ENCODE measurements at places on chromosomes 3 and 15.
A peak's percentile ranks its signal among the peaks of the same experiment; 100 is the strongest.

DNA sequence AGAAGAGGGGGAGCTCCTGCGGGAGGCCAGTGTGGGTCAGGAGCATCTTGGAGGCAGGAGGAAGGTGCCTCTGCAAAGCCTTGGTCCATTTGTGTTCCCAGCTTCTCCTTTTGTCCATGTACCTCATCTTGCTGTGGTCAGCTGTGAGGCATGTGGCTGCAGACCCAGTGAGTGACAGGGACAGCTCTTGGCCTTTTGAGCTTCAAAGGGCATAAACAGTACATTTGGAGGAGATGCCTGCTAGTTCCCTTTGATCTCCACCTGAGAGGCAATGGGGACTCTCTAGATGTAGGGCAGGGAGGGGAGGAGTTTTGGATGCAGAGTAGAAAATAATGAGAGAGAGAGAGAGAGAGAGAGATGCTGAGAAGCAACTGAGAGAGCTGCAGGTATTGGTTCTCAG, 270.0 kb downstream of the TLE3 start:
- no peak for DNase-seq

- DNase-seq = no peak
These were observed 63.6 kb upstream of the NR2E3 start for GRCh38 chr15:71746719-71747118.

DNA sequence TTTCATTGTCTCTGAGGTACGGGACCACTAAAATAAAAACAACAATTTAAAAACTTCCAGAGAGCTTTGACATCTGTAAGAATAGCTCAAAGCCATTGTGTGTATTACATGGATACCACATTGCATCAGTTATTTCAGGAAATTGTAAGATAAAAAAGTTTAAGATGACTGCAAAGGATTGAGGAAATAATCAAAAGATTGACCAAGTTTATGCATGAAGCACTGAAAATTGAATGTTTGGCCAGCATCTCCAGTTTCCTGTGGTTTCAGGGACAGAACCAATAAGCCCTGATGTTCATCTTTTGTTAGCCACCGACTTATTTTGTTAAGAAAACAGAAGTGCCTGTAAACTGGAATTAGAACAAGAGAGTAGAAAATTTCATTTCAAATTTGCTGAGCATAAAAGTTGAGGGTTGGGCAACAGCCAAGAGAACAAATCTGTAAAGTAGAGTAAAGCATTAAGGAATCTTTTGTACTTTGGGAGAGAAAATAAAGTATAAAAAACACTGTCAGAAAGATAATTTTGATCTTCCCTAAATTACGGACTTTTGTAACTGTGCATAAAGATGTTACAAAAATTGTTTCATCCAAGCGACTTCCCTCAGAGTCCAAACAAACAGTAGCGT, 211.5 kb upstream of the P2RY1 start:
- no peak for DNase-seq

DNA sequence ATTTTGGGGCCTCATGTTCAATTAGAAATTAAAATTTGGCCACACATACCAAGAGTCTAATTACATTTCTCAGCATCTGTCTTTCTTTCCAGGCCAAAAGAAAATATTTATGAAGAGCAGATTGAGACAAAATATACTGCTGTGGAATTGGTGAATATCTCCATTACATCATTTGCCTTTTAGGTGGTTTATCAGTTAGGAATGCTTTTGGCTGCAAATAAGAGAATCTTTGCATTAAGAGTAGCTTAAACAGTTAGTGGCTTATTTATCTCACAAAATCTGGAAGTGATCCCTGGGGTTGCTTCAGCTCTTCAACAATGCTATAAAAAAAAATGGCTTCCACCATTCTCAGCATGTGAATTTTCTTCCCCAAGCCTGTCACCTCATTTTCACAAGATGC, 308.7 kb downstream of the MAGI1 start:
- DNase-seq = no peak

GRCh38 chr3:57582474-57583168, 14.5 kb downstream of the ARF4 start:
- no peak for DNase-seq

GRCh38 chr15:71251584-71252043, 136.3 kb downstream of the THSD4 start:
- DNase-seq = no peak

DNA sequence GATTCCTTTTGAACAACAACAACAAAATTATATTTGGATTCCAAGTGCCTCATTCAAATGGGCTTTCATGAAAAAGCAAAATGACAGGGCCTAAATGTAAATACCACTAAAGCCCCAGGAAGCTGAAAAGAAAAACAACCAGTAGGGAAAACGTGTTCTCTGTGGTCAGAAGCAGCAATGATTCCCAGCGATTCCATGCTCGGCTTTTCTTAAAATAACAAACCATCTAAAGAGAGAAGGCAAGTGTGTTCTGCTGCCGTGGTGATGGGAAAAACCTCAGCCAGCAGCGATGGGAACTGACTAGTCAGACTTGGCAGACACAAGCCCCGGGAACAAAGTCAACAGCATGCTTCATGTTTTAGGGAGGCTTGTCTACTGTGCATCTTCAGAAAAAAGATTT, 153.6 kb downstream of the TNIK start:
- no peak for DNase-seq

GRCh38 chr3:67312155-67312554, 314.0 kb downstream of the KBTBD8 start:
- no peak for DNase-seq

DNA sequence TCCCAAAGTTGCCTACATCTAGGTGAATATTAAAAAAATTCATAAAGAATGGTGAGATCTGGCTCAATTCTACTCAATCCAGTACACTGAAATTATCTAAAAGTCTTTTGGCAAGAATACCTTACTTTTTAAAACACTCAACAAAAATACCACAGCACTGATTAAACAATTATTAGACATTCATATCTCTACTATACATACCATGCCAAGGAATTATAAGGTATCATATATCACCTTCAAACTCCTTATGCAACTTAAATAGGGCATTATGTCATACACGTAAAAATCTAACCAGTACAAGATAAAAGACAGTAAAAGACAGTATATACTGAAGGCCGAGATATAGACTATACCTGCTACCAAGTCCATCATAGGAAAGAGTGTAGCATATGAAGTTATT, 6.1 kb upstream of the ANKRD28 start:
- DNase-seq = no peak

DNA sequence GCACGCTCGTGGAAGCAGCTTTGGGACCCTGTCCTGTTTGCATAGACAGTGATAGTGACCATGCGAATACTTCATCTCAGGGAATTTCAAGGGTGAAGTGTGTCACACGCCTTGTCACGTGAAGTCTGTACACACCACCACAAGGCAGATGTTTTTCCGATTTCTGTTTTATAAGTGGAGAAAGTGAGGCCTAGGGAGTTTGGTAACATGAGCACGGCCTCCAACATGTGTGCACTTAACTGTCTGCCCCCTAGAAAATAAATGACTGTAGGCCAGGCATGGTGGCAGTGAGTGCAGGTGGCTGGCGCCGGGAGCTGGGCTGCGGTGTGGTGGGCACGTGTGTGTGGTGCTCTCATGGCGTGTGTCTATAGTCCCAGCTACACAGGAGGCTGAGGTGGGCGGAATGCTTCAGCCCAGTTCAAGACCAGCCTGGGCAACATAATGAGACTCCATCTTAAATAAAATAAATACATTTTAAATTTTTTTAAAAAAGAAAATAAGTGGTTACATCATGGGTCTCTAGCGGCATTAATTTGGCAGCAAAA, 42.0 kb downstream of the WHAMM start:
- DNase-seq = no peak

DNA sequence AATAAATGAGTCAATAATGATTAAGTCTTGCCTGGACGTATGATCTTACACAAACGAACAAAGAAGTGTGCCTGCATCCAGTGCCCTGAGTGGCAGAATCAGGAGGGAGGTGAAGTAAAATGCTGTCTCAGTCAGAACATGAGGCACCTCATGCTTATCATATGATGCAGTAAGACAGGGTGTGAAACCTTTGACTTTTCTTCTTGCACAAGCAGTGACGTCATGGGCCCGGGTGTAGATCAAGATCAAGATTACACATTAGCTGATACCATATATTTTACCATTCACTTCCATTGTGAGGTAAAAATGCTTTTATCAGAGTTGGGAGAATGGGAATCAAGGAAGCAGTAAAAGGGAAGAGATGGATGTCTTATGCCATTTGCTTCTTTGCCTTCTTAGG, 291.6 kb upstream of the PLSCR5 start:
- no peak for DNase-seq

DNA sequence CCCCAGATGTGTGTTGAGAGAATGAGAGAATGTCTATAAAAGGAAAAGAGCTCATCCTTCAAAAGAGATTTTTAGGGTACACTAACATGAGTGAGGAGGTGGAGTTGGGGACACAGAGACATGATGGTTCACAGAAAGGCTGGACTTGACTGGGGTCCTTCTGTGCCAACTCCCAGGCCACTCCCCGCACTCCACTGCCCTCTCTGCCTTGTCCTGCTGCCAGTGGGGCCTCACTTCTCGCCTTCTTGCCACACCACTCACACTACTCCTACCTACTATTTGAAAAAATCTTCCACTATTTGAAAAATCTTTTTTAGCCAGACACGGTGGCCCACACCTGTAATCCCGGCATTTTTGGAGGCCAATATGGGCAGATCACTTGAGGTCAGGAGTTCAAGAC, 298.1 kb downstream of the EPHB1 start:
- no peak for DNase-seq

DNA sequence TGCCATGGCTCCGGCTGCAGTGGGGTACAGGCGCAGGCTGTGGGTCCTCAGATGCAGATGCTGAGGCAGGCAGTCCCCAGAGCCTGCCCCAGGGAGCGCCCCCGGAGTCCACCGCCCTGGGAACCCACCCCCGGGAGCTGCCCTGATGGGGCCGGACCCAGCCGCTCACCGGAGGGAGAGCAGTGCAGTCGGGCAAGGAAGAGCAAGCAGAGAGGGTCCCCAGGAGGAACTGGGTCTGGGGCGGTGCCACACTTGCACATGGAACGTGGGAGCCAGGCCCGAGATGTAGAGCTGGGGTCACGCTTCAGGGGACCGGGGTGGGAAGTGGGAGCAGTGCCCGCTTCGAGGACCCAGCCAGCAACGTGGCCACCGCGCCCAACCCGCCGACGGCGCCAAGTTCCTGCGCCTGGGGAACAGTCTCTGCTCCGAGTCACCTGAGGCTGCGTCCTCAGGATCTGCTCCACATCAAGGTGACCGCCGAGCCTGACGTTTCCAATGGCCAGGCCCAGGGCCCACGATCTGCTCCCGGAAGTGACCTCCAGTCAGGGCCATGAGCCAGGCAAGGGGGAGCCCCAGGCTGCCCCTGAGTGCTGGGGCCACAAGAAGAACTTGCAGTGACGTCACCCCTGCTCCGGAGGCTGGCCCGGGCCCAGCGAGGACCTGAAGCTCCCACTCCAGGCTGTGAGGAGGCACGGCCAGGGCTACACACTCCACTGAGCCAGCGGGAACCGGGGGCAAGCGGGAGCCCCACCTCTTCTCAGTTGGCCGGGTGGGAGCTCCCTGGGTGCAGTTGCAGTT, 27.0 kb upstream of the TFG start:
- DNase-seq = peak; percentile 4

- no peak for DNase-seq
These were observed 22.9 kb upstream of the TNFSF10 start for GRCh38 chr3:172546105-172546504.

DNA sequence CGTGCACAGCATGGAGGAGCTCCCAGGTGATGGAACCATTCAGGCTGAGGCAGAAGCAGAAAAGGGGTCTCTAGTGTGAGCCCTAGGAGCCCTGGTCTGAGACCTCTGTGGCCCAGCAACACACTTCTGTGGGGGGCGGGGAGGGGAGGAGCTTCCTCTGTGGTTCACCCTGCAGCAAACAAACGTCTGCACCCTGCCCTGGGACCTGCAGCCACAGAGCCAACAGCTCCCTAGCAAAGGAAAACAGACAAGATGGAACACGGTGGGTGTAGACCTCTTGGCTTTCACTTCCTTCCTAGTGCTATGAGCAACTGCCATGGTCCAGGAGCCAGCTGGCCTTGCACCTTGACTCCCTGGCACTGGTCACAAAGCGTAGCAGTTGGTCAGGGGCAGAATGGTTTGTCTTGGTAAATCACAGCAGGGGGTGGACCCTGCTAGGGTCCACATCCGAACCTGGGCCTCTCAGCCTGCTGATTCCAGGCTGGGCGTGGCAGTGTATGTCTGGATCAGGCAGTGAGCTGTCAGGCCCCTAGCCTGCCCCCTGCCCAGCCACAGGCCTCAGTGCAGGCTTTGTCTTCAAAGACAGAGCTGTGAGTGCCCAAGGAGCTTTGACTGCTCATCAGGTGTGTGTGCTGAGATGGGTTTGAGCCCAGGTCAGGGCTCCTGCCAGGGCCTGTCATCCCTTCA, 6.7 kb downstream of the AMIGO3 start:
- no peak for DNase-seq

DNA sequence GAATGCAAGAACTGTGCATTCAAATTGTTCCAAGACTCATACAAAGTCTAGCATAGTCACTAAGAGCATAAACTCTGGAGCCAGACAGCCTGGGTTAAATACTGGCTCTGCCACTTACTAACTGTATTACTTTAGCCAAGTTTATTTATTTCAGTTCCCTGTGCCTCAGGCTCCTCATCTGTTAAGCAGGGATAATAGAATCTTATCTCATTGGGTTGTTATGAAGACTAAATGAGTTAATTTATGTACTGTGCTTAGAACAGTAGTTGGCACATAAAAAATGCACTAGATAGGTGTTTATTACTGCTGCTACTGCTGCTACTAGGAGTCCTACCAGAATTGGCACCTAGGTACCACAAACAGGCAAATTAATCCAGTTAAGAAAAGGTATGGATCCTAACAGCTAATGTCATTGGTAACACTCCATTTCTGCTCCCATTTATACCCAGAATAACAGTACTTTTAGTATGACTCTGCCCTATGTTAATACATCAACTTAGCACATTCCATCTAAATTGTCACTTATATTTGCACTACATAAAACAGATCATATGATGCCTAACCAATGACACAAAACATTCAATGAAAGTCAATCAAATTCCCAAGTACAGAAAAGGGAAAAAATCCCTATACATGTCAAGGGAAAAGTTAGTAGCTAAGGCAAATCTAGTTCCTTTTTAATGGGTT, 45.7 kb downstream of the GSK3B start:
- DNase-seq = no peak

DNA sequence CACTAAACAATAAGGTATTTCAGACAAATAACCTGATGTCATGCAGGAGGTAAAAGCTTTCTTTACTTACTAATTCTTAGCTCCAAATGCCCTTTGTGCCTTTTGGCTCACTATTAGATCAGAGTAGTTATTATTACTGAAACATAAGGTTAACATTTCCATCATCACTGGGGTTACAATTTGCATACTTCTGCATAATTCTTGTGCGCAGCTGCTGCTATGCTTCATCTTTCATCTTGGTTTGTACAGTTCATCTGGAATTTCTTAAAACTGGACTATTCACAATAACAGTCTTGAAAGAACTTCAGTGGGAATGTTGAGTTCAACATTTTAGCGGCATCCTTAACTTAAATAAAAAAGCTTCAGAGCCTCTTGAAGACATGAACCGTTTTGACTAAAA, 383.2 kb upstream of the ADAMTS9 start:
- DNase-seq = no peak

Data from T-helper 1 cell (primary cell).